ENCODE measurements at places on chromosomes 3 and 15.

GRCh38 chr3:123618768-123619484, 34.1 kb upstream of the HACD2 start:
- peak; percentile 90 for DNase-seq

GRCh38 chr3:112776836-112777235, 69.8 kb downstream of the CD200R1L start:
- DNase-seq = peak; percentile 65

DNA sequence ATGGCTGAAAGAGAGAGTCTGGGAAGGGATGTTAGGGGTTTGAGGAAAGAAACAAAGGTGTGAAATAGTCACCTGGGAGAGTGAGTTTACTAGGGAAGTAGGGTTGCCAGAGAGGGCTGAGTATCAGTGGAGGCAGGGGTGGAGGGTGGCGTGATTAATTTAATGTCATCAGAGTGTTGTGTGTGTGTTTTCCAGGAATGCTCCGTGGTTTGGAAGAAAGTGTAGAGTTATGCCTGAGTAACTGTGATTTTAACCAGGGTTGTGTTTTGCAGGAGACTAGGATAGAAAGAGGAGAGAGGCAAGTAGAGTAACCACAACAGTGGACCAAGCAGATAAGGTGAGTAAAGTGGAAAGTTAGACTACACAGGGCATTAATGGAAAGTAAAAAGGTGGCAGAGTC, 27.2 kb downstream of the PLD1 start:
- DNase-seq = peak; percentile 54

DNA sequence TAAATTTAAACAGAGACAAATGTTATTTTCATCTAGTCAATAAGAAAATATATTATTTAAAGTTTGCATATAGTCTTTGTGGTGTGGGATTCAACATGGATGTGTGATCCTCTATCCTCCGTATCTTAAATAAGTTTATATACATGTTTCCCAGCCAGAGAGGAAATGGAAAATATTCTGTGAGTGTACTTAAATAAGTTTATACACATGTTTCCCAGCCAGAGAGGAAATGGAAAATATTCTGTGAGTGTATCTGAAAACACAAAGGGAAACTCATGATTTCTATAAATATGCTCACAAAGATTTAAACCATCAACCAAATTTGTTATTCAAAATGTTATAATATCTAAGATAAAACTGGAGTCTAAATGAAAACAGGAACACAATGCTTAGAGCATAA, 110.0 kb upstream of the MELTF start:
- DNase-seq = no peak

- peak; percentile 54 for DNase-seq
Observed at GRCh38 chr3:114504941-114505628, 211.3 kb downstream of the TIGIT start.

- DNase-seq = no peak
Observed at GRCh38 chr3:30711151-30711550, 104.8 kb downstream of the TGFBR2 start.

DNA sequence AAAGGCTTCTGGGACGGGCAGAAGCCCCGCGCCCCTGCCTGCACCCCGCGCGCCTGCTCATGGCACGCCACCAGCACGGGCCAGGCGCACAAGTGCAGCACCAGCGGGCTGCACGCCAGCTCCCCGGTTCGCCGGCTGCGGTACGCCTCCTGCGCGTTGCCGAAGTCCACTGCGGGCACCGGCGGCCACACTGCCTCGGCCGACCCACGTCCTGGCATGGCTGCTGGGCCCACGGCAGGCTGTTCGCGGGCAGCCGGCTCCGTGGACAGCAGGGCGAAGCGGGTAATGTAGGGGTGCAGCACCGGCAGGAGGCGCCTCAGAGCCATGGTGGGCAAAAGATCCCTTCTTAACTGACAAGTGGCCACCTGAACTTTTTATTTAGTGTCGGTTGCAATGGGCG, 34.8 kb downstream of the MCCC1 start:
- no peak for DNase-seq

DNA sequence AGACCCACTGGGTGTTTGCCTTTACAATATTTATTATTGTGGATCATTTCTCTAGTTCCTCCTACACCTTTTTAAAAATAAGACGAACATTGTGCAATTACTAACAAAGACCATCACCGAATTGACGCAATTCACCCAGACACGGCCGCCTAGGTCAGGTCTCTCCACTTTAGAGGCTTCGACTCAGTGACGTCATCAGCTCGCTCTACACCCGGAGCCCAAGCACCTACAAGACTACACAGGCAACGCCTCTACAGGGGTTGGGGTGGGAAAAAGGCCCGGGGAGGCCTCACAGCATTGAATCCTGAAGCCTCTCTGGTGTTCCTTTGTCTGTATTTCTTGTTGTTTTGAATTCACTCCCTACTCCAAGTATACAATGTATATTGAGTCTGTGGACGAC, 16.6 kb downstream of the ZIC4 start:
- DNase-seq = peak; percentile 62

GRCh38 chr15:91100814-91101607, 954 bp downstream of the SV2B start:
- DNase-seq = peak; percentile 1

DNA sequence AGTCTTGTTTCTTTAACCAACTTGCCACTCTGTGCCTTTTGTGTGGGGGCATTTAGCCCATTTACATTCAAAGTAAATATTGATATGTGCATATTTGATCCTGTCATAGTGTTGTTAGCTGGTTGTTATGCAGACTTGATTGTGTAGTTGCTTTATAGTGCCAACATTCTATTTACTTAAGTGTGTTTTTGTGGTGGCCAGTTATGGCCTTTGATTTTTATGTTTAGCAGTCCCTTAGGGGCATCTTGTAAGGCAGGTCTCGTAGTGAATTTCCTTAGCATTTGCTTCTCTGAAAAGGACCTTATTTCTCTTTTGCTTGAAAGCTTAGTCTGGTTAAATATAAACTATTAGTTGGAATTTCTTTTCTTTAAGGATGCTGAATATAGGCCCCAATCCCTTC, 282.8 kb upstream of the NECTIN3 start:
- no peak for DNase-seq

DNA sequence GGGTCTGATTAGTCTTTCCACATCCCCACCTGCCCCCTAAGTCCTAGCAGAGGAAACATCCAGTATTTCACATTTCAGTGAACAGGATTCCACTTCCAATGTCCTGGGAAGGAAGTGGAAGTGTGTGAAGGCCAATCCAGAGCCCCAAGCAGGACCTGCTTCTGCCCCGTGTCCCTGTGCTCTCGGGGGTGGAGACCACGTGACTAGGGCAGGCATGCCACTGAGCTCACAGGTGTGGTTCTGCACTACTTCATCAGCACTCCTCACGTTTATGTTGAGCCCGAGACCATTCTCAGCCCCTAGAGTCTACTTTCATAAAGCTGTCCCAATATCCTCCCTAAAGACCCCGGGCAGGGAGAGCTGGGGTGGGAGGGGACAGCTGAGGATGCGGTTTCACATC, 84.3 kb downstream of the RAB11A start:
- DNase-seq = no peak

- no peak for DNase-seq
Observed at GRCh38 chr3:170220871-170221270, 1.4 kb upstream of the PRKCI start.

DNA sequence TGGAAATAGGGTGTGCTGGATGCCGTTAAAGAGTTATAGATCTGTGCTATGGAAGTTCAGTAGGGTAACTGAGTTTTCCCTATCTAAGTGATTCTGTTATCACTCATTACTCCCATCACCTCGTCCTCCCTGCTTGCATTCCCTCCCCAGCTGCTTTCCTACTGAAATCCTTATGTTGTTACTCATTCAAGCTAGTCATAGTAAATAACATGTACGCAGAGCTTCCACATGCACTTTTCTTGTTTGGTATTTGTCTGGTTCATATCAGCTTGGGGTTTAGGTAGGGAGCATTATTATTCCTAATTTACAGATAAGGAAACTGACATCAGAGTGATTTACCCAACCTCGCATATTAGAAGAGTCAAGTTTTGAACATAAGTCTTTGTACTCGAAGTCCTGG, 135.1 kb downstream of the HCN4 start:
- no peak for DNase-seq

GRCh38 chr15:31332020-31332680, 5.5 kb downstream of the KLF13 start:
- no peak for DNase-seq

- peak; percentile 49 for DNase-seq
Observed at GRCh38 chr3:50370594-50370993, 11.3 kb upstream of the TMEM115 start.

GRCh38 chr3:182370949-182371348, 422.4 kb upstream of the ATP11B start:
- DNase-seq = no peak

GRCh38 chr3:185503521-185503920, 4.7 kb upstream of the TMEM41A start:
- no peak for DNase-seq

DNA sequence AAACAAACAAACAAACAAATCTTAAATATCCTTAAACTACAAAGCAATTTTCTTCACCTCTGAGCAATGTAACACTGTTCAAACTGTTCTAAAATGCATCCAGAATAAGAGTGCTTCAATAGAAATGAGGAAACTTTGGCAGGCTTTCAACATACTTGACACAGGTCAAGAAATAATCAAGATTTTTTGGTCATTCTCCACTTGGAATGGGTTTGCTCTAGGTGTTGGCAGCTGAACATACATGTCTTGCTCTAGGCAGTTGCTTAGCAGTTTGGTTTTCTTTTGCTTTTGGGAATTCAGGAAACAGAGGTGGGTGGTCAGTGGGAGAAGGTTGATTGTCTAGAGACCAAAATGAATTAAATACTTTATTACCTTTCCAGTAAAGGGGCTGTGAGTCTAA, 1.4 kb upstream of the LRRC3B start:
- no peak for DNase-seq

DNA sequence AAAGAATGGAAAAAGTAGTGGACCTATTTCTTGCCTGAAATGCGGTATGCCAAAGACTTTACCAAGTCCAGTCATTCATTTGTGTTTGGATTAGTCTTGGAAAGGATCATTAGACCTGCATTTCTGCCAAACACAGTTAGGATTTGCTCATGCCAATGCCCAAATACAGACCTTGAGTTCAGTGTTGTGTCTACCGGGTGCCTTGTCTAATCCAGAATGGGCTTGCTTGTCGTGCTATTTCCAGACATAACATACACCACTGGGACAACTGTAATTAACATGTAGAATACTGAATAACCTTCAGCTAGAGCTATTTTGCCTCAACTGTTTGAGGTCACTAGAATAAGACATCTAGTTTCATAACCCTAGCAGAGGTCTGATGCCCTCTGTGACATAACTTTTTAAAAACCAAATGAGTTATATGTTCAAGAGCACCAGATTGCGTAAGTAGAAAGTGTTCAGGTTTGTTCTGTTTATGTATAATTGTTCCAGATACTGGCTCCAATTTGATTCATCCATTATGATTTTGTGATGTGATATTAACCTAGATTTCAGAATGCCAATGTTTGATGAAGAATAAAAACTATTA, 145.3 kb upstream of the DPH6 start:
- DNase-seq = no peak

DNA sequence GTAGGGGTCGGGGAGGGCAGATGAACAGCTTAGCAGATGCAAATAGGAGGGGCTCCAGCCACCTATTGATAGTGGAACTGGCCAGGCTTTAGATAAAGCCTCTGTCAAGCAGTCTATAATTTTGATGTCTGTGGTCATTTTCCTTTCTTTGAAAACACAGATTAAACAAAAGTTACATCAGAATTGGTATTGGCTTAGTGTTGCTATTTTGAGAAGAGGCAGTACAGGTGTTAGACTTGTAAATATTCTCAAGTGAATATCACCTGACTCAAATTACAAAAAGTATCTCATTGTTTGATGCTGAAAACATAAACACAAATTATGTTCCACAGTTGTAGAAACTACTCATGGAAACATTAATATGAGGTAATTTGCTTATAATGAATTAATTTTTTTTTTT, 18.1 kb downstream of the GHRL start:
- no peak for DNase-seq

- DNase-seq = no peak
Observed at GRCh38 chr3:63807961-63808565, 11.0 kb upstream of the C3orf49 start.

DNA sequence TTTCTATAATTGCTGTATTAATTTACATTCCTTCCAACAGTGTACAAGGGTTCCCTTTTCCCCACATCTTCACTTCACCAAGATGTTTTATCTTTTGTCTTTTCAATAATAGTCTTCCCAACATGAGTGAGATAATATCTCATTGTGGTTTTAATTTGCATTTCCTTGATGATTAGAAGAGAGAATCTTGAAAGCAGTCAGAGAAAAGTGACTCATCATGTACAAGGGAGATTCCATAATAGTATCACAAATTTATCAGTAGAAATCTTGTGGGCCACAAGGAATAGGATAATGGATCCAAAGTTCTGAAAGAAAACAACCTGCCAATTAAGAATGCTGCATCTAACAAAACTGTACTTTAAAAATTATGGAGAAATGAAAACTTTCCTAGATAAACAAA, 189.3 kb downstream of the NECTIN3 start:
- no peak for DNase-seq

- peak; percentile 96 for DNase-seq
Observed at GRCh38 chr15:35141743-35142471, 56.8 kb upstream of the NANOGP8 start.

- DNase-seq = peak; percentile 77
Observed at GRCh38 chr3:71579935-71580406, 3.6 kb downstream of the FOXP1 start.

DNA sequence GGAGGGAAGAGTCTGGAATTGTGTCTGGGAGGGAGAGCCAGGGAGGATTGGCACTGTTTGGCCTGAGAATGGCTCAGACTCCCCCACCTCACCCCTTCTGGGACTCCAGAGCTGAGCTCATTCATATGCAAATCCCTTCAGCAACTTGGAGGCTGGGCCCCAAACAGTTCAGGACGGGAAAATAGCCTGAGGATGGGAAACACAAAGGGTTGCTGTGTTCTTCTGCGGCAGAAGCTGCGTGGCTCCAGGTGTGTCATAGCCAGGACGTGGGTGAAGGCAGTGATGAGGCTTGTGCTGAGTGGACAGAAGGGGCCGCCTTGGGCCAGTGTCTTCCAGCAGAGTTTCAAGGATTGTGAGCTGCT, 16.6 kb downstream of the MASP1 start:
- no peak for DNase-seq

GRCh38 chr3:31405515-31405914, 127.2 kb upstream of the STT3B start:
- DNase-seq = peak; percentile 4

GRCh38 chr15:69223083-69223813, 62.8 kb downstream of the GLCE start:
- no peak for DNase-seq

DNA sequence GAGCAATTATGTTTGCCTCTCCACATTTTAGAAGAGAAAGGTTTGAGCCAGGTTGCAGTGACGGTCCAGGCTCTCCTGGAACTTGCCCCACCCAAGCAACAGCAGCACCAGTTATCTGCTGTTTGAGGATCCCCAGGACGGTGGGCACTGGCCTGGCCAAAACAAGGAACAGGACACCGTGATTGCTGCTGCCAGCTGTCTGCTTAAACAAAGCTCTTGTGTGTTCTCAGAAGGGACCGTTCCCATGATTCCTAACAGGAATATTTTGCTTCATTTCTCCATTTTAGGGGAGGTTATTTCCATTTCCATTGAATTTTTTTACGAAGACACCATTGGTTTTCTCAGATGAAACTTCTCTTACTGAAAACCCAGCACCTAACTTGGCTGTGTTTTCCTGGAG, 66.4 kb upstream of the RPL35A start:
- DNase-seq = no peak

Data from fibroblast of skin of scalp (primary cell).